ENCODE measurements at places on chromosomes 16 and 17. TPM values are rescaled to one million over a fixed set of nuclear protein-coding genes. Genes with fewer than 3 reads are reported as not detected.

The P2RX5 gene
- total RNA-seq, result 6.0 TPM

The WNK4 gene
- total RNA-seq, result 3.7 TPM

The INCA1 gene
- total RNA-seq, result not detected

The SCIMP gene
- total RNA-seq, result not detected

The CCL23 gene
- not detected for total RNA-seq

The POLDIP2 gene
- total RNA-seq, result 116 TPM

The FDXR gene
- total RNA-seq, result 79.2 TPM

The EVI2A gene
- 1.9 TPM for total RNA-seq

The RASL10B gene
- total RNA-seq, result not detected

The SLC2A4 gene
- total RNA-seq, result 0.13 TPM

The ITGAD gene
- total RNA-seq, result not detected

The OR3A3 gene
- total RNA-seq, result not detected

The MMP2 gene
- total RNA-seq, result 23.8 TPM

The SCN4A gene
- not detected for total RNA-seq

The CENPV gene
- total RNA-seq, result 26.1 TPM

The HSD3B7 gene
- 16.7 TPM for total RNA-seq

The WFDC1 gene
- total RNA-seq, result not detected

The STXBP4 gene
- 3.5 TPM for total RNA-seq

The MILR1 gene
- 20.6 TPM for total RNA-seq

The BRIP1 gene
- 7.3 TPM for total RNA-seq

The PITPNM3 gene
- 0.39 TPM for total RNA-seq

The MED1 gene
- total RNA-seq, result 21.7 TPM

The PLA2G10 gene
- not detected for total RNA-seq

The GPR142 gene
- not detected for total RNA-seq

The WDR81 gene
- 26.4 TPM for total RNA-seq

The RAB37 gene
- total RNA-seq, result 0.44 TPM

The LITAFD gene
- not detected for total RNA-seq

The HAS3 gene
- total RNA-seq, result 0.15 TPM

The TNK1 gene
- total RNA-seq, result 0.15 TPM

The BCKDK gene
- 71.9 TPM for total RNA-seq

The TNFSF13 gene
- 5.5 TPM for total RNA-seq

The PRAC1 gene
- total RNA-seq, result not detected

The KRT27 gene
- total RNA-seq, result not detected

The HS3ST3A1 gene
- 0.07 TPM for total RNA-seq

The PIK3R6 gene
- total RNA-seq, result not detected

The PMM2 gene
- 42.3 TPM for total RNA-seq

The ITPRIPL2 gene
- total RNA-seq, result 30.9 TPM

The DNAI2 gene
- total RNA-seq, result not detected

The SPNS2 gene
- 69.0 TPM for total RNA-seq

The HSPB9 gene
- not detected for total RNA-seq

The TBC1D3G gene
- total RNA-seq, result 0.89 TPM

The INPP5K gene
- total RNA-seq, result 71.8 TPM

The OR1A1 gene
- not detected for total RNA-seq

The CSH2 gene
- total RNA-seq, result not detected

The KRT40 gene
- not detected for total RNA-seq

The CLDN7 gene
- total RNA-seq, result 8.7 TPM

The AOC2 gene
- 0.20 TPM for total RNA-seq

The PARD6A gene
- 2.8 TPM for total RNA-seq

The EZH1 gene
- 13.3 TPM for total RNA-seq

The CRISPLD2 gene
- 0.20 TPM for total RNA-seq

The CIITA gene
- total RNA-seq, result 0.07 TPM

The DNAH17 gene
- under 0.01 TPM for total RNA-seq

The ASPHD1 gene
- 0.07 TPM for total RNA-seq

The PABPN1L gene
- total RNA-seq, result not detected

The JMJD8 gene
- total RNA-seq, result 71.3 TPM

The CNGB1 gene
- total RNA-seq, result not detected

The CYBA gene
- 228 TPM for total RNA-seq

Data from mammary microvascular endothelial cell (primary cell).